Activated naive CD8-positive, alpha-beta T cell treated with anti-CD3 and anti-CD28 coated beads for 36 hours (primary cell): ENCODE measurements at places on chromosomes 13 and 19. TPM values are rescaled to one million over a fixed set of nuclear protein-coding genes. Genes with fewer than 3 reads are reported as not detected.

GRCh38 chr19:1807695-1808394 is 4.2 kb downstream of the ATP8B3 start:
- no peak for DNase-seq

DNA sequence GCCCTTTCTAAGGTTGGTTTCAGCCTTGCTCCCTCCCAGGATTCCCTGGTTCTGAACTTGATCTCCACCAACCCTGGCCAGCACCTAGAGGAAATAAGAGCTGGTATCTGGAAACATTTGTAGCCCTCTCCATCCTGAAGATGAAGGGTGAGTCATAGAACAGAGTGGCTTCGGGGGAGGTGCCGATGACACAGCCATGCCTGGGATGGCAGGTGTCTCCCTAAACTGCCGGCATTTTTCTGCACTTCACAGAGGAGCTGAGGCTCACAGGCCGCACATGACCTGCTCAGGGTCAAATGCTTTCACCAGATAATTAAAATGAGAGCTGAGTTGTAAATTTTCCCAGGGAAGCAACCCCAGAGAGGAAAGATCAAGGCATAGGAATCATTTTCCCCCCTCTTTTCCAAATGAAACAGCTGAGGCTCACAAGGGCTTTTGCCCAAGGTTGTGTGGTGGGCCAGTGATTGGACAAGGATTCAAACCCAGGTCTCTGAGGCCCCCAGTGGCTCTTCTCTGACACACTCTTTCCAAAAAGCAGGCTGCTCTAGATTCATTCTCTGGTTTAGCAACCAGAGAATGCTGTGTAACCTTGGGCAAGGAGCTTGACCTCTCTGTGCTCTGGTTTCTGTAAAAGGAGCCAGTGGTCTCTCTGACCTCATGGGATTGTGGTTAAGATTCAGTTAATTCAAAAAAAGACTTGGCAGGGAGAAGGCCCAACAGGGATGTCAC is 1.2 kb upstream of the SLC25A42 start:
- DNase-seq: peak; percentile 30

Gene GGN
- not detected for total RNA-seq

DNA sequence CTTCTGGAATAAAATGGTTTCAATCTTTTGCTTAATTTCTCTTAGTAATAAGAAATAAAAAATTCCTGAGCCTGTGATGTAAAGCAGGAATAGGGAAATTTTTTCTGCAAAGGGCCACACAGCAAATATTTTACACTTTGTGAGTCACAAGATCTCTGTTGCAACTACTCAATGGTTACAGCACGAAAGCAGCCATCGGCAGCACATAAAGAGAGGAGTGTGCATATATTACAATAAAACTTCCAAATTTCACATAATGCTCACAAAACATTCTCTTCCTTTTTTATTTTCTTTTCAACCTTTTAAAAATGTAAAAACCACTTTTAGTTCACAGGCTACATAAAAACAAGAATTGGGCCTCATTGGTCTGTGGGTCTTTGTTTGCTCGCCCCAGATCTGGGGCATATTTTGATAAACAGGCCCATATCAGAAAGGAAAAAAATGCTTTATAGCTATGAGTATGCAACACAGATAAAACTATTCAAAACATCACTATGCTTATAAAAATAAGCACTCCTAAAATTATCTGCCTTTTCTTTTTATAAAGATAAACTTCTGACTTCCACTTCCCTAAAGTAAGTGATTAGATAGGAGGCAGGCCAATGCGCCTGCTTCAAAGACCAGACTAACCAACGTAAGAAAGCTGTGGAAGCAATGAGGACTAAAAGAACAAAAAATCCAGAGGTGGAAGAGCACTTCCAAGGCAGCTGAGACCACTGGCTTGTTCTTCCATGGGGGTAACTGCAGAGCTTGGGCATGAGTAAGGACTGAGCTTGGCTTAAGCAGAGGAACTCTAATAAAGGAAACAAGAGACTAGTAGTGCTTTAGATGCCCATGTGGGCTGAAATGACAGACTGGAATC is 26.5 kb downstream of the MYCBP2 start:
- DNase-seq: no peak

DNA sequence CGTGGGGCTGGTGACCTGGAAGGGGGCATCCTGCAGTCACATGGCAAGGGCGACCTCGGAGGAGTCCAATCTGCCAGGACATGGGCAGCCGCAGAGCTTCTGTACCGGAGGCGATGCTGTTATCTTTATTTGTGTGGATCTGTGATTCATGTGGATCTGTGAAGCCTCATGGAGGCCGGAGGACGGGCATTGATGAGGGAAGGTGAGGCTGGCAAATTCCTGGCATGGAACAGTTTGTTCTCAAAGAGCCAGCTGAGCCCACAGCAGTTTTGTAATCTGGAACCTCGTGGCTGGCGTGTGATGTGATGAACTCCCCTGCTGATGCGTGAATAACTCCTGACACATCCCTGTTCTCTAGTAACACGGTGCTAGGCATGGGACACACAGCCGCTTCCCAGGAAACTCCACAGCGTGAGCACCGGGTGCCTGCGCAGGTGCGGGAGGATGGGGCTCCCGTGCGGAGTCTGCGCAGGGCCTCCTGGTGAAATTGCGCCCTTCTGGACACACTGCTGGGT is 40.4 kb downstream of the ATP11A start:
- no peak for DNase-seq

DNA sequence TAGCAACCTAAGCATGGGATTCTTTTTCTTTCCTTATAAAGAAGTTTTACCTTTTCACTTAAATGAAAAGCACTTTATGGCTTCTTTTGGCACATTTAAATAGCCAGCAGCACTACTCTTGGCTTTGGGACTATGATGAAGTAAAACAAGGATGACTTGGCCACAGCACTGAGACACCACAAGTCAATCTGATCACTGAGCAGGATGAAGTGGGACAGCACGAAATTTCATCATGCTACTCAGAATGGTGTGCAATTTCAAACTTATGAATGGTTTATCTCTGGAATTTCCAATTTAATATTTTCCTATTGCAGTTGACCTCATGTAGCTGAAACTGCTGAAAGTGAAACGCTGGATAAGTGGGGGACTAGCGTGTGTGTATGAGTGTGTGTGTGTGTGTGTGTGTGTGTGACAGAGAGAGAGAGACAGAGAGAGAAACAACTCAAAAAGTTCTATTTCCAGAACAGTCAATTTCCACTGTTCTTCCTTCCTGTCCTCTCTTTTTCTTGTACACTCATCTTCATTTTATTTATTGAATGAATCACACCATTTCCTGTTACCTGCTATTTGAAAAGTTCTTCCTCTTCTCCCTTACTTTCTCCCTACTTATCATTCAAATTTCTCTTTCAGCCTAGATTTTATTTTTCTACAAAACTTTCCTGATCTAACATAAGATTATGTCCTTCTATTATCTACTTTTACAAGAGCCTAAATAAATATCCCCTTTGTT is 414.2 kb upstream of the MIR17HG start:
- no peak for DNase-seq

- no peak for DNase-seq
Measured at GRCh38 chr13:75404726-75405125, 77.2 kb downstream of the TBC1D4 start.

DNA sequence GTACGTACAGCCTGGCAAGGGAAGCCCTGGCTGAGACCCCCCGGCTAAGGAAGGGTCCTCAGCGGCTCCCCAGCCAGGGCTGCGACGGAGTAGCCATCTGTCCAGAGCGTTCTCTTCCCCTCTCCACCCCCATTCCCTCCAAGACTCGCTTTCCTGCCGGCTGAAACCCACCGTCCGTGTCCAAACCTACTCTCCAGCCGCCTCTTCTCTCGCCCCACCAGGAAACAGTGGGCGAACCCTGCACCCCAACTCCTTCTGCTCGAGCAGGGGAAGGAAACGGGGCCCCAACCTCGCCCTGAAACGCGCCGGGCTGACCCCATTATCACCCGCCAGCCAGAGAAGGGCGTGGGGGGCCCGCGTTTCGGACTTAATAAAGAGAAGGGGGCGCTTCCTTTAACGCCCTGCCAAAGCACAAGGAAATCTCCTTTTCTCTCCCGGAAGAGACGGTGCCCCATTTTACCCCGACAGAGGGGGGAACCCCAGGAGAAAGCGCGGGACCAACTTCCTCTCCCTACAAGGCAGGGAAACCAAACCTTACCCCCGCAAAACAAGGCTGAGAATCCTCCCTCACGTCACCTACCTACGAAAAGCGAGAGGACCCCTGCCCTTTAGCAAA is 2.5 kb downstream of the ZC3H4 start:
- DNase-seq: peak; percentile 42

Gene CEACAM21
- total RNA-seq: 36.5 TPM

DNA sequence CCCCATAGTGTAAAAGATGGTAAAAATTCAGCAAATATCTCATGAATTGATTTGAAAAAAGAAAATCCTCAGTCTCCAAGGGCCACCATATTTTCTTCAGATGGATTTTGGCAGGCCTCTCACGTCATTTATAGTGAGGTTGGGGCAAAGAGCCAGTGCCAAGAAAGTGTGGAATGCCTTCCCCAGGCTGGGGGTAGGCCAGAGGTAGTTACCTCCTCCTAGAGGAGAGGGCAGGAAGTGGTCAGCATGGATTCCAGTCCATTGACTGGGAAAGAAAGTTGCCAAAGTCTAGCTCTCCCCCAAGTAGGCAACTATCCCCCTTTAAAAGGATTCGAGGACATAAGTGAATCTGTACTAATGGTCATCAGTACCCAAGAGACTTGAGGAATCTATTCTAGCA is 68.4 kb upstream of the KCTD4 start:
- DNase-seq: no peak

DNA sequence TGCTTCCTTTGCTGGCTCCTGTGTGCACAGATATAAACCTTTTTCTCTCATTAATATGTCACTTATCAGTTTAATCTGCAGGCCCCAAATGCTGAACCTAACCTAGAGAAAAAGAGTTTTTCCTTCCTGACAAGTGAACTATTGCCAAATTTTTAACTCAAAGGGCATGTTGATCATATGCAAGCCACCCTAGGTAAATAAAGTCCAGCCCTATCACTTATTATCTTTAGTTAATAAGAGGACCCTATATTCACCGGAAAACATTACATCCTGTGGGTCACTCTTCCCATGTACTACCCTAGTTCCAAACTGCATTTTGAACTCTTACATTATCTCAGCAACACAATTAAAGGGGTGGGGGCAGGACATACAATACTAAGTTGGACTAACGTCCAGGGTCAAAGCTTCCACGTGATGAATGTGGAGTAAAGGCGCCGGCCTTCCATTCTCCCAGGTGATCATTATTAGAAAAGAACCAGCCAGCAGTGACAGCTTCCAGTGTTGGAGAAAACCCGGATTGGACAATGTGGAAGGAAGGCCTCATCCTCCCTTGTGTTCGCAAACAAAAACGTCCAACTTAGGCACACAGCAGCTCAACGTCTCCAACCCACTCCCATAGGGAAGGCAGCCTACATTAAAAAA is 86.6 kb downstream of the STK24 start:
- DNase-seq: no peak

DNA sequence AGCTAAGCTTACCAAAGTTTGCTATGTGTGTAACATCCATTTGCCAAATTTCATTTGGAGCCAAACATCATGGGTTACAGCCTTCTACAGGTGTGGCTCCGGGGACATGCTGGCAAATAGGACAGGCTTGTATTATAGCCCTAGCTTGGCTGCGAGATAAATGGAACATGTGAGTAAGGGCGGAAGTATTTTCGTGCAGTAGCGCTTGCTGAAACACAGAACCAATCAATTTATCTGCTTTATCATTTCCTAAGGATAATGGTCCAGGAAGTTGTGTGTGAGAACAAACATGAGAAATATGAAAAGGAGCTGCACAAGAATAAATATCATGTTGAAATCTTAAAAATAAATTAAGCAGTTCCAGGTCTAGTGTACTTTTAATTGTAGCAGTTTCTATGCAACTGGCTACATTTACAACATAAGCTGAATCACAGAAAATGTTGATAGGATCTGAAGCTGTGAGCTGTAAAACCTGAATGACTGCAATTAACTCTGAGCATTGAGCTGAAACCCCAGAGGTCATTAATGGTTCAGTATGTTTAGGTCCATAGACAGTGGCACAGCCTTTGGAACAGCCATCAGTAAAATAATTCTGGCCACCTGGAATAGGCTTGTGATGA is 22.2 kb upstream of the ZNF100 start:
- DNase-seq: no peak

DNA sequence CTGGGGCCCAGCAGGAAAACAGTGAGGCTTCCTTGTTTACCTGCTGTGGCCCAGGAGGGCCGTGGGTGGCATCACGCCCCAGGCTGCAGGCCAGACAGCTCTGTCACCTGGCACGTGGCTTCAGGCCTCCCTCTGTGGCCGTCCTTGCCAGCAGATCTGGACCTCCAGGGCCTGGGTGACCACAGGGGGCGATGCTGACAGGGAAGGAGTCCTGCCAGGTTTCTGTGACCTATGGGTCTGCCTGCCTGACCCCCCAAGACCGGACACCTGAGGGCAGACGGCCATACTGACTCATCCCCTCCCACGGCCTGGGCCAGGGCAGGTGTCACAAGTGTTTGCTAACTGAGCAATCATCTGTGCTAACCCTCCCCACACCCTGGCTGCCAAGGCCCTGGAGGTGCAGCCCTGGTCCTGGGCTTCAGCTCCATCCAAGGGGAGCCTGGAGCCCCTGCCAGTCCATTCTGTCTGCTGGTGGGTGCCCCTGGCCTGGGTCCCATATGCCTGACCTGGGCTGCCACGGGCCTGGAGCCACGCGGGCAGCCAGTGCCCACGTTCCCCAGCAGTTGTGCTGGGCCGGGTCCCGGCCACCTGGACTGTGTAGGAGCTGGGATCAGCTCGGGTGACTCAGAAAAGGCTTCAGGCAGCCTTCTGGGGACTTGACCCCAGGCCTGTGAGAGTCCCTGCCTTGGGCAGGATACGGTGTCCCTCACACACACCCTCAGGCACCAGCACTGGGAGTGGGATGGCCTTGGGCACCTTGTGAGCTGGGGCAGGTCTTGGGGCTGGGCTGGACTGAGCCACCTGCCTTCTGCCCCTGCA is 3.7 kb downstream of the CDC34 start:
- no peak for DNase-seq

Gene C1QTNF9B
- total RNA-seq: not detected

DNA sequence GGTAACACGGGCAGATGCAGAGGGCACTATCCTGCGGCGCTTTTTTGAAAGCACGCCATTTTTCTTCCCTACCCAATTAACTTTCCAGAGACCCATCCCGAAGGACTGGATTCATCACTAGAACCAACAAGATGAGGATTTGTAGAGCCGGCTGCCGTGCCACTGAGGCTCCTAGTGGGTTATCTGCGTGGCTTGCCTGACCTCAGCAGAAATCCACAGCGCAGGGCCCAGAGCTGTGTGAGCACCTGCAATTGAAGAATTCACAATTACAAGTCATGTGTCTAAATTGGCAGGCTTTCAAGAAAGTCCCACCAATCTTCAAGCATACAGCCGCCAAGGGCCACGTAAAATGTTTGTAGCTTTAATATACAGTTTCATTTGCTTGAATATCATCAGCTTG is 75.5 kb downstream of the ALOX5AP start:
- no peak for DNase-seq

GRCh38 chr19:9871626-9872338 is 36.7 kb downstream of the PIN1 start:
- DNase-seq: no peak

- DNase-seq: no peak
Measured at GRCh38 chr13:60338754-60339153, 58.3 kb upstream of the TDRD3 start.

Gene KLF1
- total RNA-seq: 0.34 TPM

Gene LAIR1
- 10.1 TPM for total RNA-seq

- DNase-seq: no peak
Measured at GRCh38 chr19:7492558-7492957, 3.7 kb upstream of the PEX11G start.
